ENCODE measurements at places on chromosomes 1 and 21. TPM values are rescaled to one million over a fixed set of nuclear protein-coding genes. Genes with fewer than 3 reads are reported as not detected.

Gene COL11A1
- total RNA-seq, result 0.52 TPM

Gene ITSN1
- total RNA-seq, result 15.0 TPM

Gene CRYAA
- total RNA-seq, result not detected

Gene F13B
- total RNA-seq, result not detected
